Femur (tissue), 1 donor: ENCODE measurements at places on chromosomes 5 and 9.
A peak's percentile ranks its signal among the peaks of the same experiment; 100 is the strongest.

- DNase-seq, result no peak
These were observed 663 bp upstream of the ZNF366 start for GRCh38 chr5:72507907-72508238.

DNA sequence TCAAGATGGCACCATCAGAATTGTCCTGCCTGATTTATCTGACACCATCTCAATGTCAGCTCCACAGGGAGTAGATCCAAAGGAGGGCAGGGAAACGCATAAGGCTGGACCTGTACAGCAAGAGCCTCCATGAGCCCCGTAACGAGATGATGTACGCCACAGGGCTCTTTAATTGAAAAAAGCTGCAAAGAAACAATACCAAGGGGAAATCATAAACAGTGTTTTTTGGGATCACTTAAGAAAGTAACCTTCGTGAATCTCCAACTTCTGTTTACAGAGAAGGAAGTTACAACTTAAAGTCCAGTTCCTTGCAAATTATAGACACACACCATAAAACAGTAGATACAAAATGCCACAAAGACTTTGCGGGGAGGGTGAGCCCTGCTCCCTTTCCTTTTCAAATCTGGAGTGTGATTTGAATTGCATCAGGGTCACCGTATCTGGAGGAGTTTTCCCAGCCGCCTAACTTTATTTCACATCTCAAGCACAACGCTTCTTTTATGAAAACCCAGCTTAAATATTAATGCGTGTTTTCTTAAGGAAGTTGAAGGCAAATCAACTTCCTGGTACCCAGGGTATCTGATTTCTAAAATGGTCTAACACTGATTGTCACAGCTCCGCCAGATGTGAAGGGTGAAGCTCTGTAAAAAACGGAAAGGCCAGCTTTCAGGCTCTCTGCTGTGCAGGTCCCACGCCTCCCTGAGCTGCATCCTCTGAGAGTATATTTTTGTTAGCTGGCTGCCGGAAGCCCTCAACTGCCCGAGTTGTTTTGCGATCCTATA is 88.9 kb downstream of the EBF1 start:
- peak; percentile 57 for DNase-seq

- DNase-seq, result no peak
These were observed 167.7 kb upstream of the MRPS30 start for GRCh38 chr5:44640945-44641456.

- DNase-seq, result no peak
These were observed 55.2 kb upstream of the FYB1 start for GRCh38 chr5:39274398-39275085.

DNA sequence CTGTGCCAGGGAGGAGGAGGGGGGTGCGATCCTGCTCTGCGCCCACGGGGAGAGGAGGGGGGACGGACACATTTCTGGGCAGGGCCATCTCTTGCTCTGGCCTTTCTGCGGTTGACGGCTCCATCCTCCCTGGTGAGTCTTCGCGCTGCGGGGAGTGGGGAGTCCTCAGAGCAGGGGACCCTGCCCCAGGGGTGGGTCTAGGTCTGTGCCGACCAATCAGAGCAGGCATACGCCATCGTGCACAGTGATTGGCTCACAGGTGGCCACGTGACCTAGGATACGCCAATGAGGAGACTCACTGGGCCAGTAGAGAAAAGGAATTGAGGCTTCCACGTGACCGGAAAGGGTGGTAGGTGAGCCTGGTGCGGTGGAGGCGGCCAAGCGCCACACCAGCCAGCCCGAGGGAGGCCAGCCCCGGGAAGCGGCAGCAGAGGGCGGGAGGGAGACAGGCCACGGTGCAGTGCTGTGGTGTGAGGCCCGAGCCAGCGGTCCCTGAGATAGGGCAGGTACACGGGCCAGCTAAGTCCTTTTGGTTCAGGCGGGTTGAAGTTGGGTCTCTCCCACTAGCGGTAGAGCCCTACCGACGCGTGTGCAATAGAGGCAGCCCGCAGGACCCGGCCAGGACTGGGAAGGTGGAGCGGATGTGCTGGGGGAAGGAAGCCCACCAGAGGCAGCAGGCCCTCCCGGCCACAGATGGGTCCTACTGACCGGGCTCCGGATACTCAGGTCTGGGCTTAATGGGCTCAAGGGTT is 65.2 kb upstream of the RNF130 start:
- DNase-seq, result no peak

DNA sequence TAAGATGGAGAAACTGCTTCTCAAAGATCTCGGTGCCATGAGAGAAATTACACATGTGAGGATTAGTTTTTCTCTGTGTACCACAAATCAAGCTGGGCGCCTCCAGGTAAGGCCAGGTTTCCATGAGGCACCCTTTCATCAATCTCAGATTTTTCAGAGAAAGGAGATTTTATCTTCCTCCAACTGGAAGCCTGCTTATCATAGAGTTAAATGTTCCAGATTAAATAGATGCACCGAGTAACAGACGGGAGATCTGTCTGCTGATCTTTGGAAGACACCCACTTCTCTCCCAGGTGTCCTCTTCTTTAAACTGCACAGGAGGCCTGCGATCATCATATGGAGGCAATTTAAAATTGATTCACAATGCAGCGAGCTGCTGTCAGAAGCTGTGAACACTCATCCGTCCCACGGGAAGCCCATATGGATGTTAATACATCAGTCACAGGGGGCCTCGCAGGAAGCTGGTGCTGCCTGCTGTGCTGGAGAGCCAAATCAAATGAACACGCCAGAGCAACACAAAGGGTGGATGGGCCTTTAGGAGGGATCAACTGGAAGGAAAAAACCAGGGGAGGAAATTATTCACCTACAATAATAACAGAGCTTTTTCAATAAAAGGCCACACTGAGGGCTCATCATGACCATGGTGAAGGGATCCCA is 93.3 kb downstream of the TLE1 start:
- DNase-seq, result no peak

DNA sequence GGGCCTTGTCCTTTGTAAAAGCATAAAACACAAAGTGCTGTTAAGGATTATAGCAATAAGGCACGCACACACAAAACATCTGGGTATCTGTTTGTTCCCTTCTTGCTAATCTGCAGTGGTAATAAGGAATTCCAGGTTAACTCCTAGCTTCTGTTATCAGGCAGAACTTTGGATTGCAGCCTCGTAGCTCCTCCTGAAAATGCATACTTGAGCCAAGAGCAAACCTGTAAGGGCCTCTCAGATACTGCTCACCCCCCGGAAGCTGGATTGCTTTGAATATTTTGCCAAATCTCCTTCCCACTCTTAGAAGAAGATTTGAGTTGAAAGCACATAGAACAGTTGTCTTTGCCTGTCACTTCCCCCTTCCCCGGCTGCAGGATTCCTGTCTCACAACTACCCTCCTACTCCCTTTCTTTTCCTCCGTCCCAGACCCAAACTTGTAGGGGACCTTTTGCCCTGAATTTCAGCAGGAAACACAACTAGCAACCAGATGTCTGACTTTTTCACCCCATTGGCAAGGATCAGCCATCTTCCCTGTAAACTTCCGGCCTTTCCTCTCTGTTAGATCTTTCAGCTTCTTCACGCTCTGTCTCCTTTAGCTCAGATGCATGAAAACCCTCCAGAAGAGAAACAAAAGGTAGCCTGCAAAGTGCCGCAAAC is 28.2 kb upstream of the SMAD5 start:
- peak; percentile 42 for DNase-seq

- DNase-seq, result peak; percentile 87
These were observed 107.2 kb downstream of the TTLL11 start for GRCh38 chr9:121985792-121986494.

GRCh38 chr9:73437758-73438157 is 286.1 kb downstream of the ANXA1 start:
- DNase-seq, result no peak

DNA sequence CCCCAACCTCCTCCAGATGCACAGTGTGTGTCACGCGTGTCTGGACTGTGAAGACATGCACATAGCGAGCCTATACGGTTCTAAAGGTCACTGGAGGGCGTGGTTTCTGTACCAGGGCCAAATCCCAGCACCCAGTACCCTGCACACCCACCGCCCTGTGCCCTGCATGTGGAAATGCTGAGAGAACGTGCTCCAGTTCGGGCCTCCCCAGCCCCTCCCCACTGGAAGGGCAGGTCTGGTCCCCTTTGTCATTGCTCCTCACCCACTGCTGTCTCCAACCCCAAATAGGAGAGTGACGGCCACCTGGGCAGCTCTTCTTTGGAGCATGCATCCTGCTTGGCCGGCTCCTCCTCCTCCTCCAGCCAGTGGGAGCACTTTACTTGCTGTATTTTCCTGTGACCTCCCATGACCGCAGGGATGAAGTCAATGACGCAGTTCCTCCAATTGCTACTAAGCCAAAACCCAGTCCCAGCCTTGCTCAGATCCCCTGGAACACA is 116.7 kb downstream of the WNK2 start:
- DNase-seq, result no peak

- DNase-seq, result no peak
These were observed 41.3 kb upstream of the HAND1 start for GRCh38 chr5:154519359-154519758.

DNA sequence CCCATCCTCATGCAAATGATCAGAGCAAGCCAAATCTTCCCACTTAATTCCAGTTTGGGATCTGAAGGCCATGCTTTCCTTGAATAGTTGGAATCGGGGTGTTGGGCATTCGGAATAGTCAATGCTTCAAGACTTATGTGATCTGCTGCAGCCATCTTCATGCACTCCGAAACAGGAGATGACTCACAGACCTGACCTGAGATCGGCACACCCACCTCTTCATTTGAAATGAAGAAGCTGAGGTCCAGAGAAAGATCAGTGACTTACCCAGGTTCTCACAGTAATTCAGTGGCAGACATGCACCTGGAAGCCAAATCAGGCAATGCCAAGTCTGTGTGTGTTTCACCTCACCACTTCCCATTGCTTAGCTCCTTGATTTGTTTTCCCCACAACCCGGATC is 33.0 kb downstream of the FOXD1 start:
- no peak for DNase-seq

- no peak for DNase-seq
These were observed 15.8 kb upstream of the SLC35D2 start for GRCh38 chr9:96399325-96399633.

- DNase-seq, result no peak
These were observed 310.5 kb upstream of the TRPM3 start for GRCh38 chr9:71431931-71432330.

DNA sequence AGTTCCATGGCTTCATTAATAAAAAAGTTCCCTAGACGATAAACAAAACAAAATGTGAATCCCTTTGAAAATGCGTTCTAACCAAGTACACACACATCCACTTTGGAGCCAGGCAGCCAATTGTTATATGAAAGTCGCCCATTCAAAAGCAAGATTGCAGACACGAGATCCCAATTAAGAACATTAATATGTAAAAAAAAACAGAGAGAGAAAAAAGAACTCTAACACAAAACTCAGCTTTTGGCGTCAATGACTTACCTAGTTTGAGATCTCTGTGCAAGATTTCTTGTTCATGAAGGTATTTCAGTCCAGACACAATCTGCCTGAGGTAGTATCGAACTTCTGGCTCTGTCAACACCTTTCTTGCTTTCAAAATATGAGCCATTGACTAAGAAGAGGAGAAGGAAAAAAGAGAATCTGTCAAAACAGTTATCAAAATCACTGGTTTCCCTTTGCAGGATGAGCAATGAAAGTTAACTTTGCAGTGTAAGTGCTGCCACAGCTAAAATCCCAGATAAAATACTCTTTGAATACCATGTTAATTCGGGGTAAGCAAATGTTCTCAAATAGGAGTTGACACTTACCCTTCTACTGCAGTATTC is 1.6 kb downstream of the PLK2 start:
- no peak for DNase-seq

- no peak for DNase-seq
These were observed 68.0 kb downstream of the FREM1 start for GRCh38 chr9:14842269-14842668.

DNA sequence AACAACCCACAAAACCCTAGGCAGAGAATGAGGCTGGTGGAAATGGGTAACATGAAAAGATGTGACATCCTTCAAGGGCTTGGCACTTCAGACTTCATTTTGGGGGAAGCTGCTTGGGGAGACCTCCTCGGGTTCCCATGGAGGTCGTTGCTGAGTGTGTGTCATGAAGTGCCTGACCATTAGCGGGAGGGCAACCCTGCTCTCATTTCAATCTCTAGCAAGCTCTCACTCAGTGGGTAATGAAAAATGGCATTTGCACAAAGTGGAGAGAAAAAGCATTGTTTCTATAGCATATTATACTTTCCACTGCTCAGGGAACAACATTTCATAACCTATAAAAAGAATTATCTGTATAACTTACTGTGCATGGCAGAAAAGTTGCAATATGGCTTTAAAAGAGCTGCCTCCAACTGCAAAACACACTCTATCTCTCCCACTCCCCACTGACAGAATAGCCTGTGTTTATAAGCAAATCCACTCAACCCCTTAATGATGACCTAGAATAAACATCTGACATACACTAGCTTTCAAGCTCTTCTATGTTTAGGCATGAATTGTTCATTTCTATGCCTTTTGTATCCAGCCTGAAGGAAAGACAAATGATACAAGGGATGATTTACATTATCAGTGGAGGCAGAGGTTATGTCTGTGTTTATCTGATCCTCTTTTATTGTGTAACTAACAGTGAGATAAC is 357.2 kb downstream of the ZSWIM6 start:
- no peak for DNase-seq

GRCh38 chr9:91085517-91086291 is 276.0 kb downstream of the AUH start:
- no peak for DNase-seq

DNA sequence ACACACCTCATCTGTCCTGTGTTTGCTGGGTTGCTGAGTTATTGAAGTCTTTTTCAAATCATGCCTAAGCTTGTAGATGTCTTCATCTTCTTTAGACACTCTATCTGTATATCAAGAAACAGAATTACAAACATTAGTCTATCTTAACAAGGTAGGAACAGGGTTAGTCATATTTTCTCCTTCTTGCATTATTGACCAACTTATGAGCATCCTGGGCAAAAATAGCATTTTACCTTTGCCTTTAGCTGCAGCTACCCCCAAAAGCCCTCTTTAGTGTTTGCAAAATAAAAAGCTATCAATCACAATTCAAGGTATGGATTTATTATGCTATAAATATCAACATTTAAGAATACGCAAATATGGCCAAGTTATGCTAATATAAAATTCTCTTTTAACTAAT is 3.4 kb downstream of the PLK2 start:
- DNase-seq, result no peak

DNA sequence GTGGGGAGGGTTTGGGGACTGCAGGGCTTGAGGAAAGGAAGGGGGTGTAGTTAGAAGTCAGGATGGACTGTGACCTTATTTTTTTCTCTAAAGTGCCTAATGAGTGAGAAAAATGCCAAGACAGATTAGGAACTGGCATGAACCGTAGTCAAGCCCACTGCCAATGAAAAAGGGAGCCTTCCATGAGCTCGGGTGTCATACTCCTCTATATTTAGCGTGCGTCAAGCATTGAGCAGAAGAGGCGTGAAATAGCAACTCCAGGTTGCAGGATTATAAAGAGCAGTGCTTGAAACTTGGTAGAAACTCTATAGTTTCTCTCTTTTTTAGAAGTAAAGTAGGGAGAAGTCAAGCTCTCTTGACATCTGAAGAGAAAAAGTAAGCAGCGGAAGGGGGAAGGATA is 1.8 kb downstream of the SGCD start:
- DNase-seq, result peak; percentile 33

GRCh38 chr5:10331341-10331796 is 22.1 kb upstream of the MARCHF6 start:
- peak; percentile 82 for DNase-seq

- DNase-seq, result no peak
These were observed 565.5 kb upstream of the TUSC1 start for GRCh38 chr9:26243726-26244125.
